T1000 (cell line): ENCODE measurements at places on chromosomes 12 and 14.

DNA sequence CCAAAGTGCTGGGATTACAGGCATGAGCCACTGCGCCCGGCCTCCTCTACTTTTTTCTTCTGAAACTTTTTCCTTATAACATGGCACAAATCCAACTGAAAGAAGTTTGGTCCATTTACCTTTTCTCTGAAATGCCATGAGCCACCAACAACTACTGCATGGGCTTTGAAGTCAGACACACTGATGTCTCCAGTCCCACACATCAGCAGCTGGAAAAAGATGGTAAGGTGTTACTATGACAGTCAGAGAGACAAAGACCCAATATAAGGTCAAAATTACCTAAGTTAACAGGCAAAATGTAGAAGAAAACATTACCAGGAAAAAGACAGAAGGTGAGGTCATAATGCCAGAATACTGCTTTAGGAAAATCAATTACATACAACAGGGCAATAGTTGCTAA is 48.2 kb downstream of the AREL1 start:
- no peak for DNase-seq

DNA sequence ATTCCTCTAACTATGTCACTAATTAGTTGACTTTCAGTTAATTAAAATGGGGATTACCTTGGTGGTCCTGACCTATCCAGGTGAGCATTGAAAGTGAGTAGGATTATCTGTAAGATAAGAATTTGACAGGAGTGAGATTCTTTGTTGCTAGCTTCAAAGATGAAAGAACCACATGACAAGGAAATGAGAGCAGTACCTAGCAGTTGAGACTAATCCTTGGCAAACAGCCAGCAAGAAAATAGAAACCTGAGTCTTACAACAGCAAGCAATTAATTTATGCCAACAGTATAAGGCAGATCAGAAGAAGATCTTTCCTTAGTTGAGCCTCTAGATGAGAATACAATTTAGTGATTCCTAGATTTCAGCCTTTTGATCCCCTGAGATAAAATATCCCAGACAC is 1058.4 kb downstream of the LRFN5 start:
- no peak for DNase-seq

GRCh38 chr14:72651714-72652113 is 242.2 kb downstream of the DPF3 start:
- no peak for DNase-seq

DNA sequence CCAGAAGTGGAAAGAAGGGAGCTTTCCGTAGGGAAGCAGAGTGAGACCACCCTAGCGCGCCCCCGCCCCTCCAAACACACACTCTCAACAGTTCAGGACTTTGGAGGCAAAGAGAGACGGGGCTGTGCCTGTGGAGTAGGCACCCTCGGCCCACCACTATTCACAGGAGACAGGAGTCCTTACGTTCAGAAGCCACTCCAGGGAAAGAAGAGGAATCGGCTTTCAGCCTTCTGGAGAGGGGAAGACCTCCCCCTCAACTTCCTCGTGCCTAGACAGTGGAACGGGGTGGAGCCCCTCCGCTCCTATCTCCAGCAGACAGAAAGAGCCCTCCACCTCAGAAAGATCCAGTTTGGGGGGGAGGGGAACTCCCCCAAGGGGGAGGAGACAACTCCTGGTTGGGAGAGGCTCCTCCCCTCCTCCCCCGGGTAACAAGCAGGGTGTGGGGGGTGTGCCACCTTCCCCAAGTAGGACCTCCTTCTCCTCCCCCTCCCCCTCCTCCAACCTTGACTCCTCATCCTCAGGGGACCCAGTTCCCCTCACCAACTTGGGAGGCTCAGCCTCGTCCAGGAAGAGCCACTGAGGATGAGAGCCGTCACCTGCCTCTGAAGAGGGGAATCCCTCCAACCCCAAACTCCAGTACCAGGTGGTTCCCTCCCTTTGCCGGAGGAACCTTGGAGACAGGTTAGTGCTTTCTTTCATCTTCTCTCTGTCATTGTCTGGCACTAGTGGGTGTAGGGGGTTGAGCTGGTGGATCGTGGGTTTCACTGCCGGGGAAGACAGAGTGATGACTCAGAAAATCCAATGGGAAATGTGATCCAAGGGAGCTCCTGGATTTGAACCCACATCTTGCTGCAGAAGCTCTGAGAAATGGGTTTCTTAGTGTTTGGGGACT is 883 bp downstream of the FOXJ2 start:
- DNase-seq, result no peak

- peak; percentile 47 for DNase-seq
Measured at GRCh38 chr12:2338991-2339431, 286.2 kb downstream of the CACNA1C start.

DNA sequence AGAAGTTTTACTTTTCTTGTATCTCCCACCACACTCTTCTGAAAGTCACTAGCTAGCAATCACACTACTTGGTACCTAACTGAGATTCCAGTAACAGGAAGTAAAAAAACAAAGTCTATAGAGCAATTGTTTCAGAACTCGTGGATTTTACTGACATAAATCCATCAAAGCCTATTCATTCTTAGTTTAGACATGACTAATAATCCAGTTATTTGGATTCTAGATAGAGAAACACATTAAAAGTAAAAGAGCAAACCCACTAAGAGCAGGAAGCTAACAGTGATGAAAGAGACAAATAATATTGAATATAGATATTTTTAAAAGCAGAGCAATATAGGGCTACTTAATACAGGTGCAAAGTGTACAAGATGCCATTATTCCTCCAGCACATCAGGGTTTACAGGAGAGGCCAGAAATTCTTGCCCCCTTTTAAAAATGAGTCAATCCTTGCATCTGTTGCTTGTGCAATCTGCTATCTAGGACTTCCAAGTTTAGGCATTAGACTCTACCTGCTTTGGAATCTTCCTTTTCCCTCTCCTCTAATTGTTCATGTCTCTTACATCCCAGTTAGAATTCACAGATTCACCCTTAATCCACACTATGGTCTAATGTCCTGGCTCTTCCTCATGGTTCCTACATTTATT is 6.0 kb downstream of the HEATR5A start:
- no peak for DNase-seq

DNA sequence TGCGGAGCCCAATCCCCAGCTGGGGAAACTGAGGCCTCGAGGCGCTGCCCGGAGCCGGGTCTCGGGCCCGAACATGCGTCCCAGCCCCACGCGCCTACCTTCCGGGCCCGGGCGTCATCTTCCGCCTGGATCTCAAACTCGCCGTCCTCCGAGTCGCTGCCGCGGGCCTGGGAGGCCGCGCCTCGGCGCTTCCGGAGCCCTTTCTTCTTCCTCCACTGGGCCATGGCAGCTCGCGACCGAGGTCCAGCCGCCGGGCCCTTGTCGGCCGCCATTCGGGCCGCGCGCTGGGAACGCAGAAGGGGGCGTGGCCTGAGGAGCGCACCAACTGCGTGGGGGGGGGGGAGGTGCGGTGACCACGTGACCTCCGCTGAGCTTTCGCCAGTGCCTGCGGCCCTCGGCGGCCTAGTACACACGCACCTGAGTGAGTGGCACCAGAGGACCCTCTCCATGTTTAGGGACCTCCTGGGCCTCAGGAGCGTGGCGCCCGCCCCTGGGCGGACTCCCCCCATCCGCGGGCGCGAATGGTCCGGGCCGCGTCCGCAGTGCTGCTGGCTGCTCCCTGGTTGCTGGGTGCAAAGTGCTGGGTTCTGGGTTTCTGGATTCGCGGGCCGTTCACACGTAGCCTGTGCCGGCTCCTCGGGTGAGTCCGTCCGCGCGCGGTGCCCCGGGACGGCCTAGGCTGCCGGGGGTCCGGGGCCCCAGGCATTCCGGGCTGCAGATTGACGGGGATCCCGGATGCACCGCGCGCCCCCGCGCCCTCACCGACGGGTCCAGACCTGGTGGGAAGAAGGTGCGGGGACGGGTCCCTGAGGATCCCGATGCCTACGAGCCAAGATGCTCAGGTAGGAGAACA is at the start of the genes DDX54 and RITA1:
Gene DDX54 (minus strand): TSS at position 299 of the 853 bp plus-strand sequence. CDS start 27 bp downstream, at position 272.
Gene RITA1 (plus strand): TSS at position 542 of the 853 bp plus-strand sequence. CDS start 1,026 bp downstream, outside the sequence.
- DNase-seq, result peak; percentile 74

GRCh38 chr12:2794191-2794735 is 507 bp upstream of the FKBP4 start:
- DNase-seq, result no peak

DNA sequence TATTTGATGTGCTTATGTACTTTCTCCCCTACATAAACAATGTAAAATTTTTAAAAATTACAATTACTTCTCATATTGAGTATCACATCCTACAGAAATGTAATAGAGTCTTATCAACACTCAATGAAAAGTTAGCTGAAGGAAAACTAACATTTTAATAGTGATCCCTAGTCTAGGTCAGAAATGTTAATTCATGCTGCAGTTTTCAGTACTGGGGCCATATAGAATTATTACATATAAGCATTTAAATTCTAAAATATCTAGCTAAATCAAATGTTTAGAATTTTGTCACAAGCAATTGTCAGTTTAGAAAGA is 37.8 kb downstream of the SLC6A15 start:
- no peak for DNase-seq

GRCh38 chr12:54201001-54201794 is 12.4 kb upstream of the SMUG1 start:
- DNase-seq, result peak; percentile 98

DNA sequence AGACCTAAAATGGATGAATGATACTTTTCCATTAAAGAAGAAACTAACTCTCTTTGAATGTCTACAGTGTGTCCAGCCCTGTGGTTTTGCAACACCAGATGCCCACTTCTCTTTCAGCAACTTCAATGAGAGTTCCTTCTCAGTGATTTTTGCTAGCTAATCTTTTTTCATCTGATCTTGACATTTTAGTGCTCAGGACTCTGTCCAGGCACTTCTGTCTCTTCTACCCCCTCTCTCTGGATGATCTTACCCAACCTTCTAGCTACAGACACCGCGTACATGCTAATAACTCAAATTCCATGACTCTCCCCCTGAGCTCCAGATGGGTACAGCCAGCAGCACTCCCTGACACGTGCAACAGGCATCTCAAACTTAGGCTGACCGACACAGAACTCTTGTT is 161.1 kb upstream of the FOXN3 start:
- no peak for DNase-seq

DNA sequence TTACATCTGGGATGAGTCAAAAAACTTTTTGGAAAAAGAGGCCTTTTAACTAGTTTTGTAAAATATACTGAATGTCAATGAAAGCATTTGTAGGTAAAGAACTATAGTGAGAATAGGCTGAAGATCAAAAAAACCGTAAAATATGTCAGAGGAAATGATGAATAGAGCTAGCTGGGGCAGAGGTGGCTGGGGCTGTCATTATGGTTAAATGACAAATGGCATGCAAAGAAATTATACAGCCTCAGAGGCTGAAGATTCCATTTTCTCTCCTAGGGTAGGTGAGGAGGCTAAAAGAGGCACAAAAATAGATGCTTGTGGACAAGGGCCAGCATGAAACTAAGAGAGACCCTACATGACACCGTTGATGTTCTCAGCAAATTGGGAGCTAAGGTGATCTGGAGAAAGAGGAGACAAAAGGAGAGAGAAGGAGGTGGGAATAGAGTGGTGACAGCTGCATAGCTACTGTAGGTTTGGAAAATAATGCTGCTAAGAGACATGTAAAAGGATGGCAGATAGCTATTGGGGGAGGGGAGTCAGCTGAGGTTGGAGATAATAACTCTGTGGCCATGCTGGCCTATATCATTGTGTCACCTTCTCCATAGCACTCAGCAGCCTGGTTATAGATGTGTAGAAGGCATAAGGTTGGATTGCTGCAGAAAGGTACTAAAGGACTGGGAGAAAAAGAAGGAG is 63.8 kb downstream of the ABCC9 start:
- DNase-seq, result no peak

- DNase-seq, result no peak
Measured at GRCh38 chr12:132773077-132773955, 11.7 kb upstream of the ANKLE2 start.

DNA sequence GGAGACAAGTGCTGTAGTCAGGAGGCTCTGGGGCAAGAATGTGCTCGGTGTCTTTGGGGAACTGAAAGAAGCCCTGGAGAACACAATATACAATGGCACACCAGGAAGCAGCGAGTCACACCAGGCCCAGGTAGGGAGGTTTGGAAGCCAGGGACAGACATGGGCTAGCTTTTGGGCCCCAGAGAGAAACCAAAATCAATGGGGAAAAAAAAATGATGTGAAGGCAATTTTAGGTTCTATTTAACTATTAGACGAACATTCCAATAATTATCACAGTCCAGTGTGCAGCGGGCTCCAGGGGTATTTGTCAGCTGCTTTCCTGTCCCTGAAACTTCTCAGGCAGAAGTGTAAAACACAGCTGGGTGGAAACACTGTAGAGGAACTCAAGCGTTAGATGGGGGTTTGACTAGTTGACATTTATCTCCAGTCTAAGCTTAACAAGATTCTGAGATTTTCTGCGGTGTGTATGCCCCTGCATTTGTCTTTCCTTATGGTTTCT is 21.8 kb upstream of the EGLN3 start:
- no peak for DNase-seq

GRCh38 chr12:94240171-94240570 is 91.8 kb downstream of the PLXNC1 start:
- no peak for DNase-seq

- DNase-seq, result peak; percentile 88
Measured at GRCh38 chr12:51371295-51371953, 19.8 kb downstream of the GALNT6 start.

- DNase-seq, result no peak
Measured at GRCh38 chr12:88833641-88834116, 253.4 kb upstream of the KITLG start.

DNA sequence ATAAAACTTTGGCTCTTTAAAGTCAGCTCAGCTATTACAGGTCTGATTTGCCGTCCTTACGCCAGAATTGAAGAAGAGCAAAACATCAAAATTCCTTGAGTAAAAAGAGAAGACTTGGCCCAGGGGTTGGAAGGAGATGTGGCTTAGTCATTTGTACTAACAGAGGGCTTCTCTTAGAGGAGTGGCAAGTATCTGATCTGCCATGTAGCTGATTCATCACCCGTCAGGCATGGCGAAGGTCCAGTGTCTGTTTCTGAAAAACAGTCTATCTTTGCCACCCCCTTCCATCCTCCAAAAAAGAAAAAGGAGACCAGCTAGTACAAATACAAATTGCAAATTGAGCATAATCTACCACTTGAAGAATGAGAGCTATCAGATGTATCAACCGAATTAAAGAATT is 91.9 kb downstream of the RAD52 start:
- no peak for DNase-seq

DNA sequence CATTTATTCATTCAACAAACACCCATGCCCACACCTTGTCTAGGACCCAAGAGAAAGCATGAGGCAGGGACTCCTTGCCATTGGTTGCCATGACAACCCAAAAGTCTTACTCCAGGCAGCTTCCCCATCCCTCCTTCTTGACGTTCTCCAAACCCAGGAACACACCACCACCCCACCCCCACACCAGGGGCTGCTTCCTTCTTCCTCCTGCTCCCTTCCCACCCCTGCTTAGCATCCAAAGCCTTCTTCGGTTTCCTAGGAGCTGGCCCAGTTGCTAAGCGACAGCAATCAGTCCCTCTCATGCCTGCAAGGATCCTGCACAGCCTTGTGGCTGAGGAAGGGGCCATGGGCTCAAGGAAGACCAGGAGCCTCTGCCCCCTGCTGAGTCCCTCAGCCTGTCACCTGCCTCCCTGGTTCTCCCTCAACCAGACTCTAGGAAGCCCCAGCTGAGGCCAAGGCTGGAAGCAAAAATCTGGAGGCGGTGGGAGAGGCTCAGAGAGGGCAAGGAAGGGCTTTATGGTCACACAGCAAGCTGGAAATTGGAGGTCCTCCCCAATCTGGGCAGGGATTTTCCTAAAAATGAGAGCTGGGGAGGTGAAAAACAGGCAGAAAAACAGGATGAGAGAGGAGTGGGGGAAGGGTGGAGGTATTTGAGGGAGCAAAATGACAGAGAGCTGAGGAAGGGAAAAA is 15.4 kb downstream of the RASAL1 start:
- DNase-seq, result no peak
